Uterine smooth muscle cell (primary cell): ENCODE measurements at places on chromosomes 3 and 15. TPM values are rescaled to one million over a fixed set of nuclear protein-coding genes. Genes with fewer than 3 reads are reported as not detected.

GMNC gene
- total RNA-seq: 0.11 and 0.25 TPM in 2 replicates

PCOLCE2 gene
- 16.6 and 25.4 TPM in 2 replicates for total RNA-seq

BLM gene
- total RNA-seq: 1.7 and 9.7 TPM in 2 replicates

MUC20 gene
- total RNA-seq: 0.12 and 0.22 TPM in 2 replicates

SLC22A13 gene
- 0.22 and 0.25 TPM in 2 replicates for total RNA-seq

FSD2 gene
- total RNA-seq: not detected in 2 replicates

PRSS50 gene
- 0.12 TPM in 1 of 2 replicates, not detected in the other for total RNA-seq

FBXL22 gene
- total RNA-seq: 0.22 and 1.5 TPM in 2 replicates

CYP8B1 gene
- under 0.01 TPM in 1 of 2 replicates, not detected in the other for total RNA-seq

SLC28A1 gene
- total RNA-seq: under 0.01 and 0.12 TPM in 2 replicates

KLHL40 gene
- not detected in 2 replicates for total RNA-seq

ZIC1 gene
- total RNA-seq: not detected in 2 replicates

GATM gene
- total RNA-seq: 0.25 and 0.44 TPM in 2 replicates

PLSCR2 gene
- not detected in 2 replicates for total RNA-seq

SH2D7 gene
- not detected in 2 replicates for total RNA-seq

GPR149 gene
- not detected in 2 replicates for total RNA-seq

WDR72 gene
- not detected in 2 replicates for total RNA-seq

SNX22 gene
- 0.33 and 0.87 TPM in 2 replicates for total RNA-seq

GP5 gene
- total RNA-seq: under 0.01 TPM in 1 of 2 replicates, not detected in the other

LCTL gene
- total RNA-seq: 0.33 and 0.75 TPM in 2 replicates

GOLIM4 gene
- 76.7 and 83.9 TPM in 2 replicates for total RNA-seq

CKMT1B gene
- total RNA-seq: not detected in 2 replicates

IGSF10 gene
- total RNA-seq: 0.33 and 0.37 TPM in 2 replicates

CLRN1 gene
- total RNA-seq: not detected in 2 replicates

VILL gene
- 5.3 and 7.9 TPM in 2 replicates for total RNA-seq

ZNF710 gene
- total RNA-seq: 7.7 and 11.5 TPM in 2 replicates

GNAT1 gene
- total RNA-seq: not detected in 2 replicates

LTF gene
- total RNA-seq: under 0.01 TPM in 1 of 2 replicates, not detected in the other

CHL1 gene
- total RNA-seq: under 0.01 TPM in 2 replicates

UBA7 gene
- total RNA-seq: 32.4 and 52.2 TPM in 2 replicates

SEMA6D gene
- 4.2 and 4.5 TPM in 2 replicates for total RNA-seq

INKA1 gene
- 3.7 and 5.4 TPM in 2 replicates for total RNA-seq

BNC1 gene
- 10.0 and 11.3 TPM in 2 replicates for total RNA-seq

TMEM207 gene
- total RNA-seq: not detected in 2 replicates

WDR48 gene
- 42.5 and 47.2 TPM in 2 replicates for total RNA-seq

MNS1 gene
- total RNA-seq: 1.5 and 3.9 TPM in 2 replicates

BUB1B gene
- total RNA-seq: 16.2 and 64.9 TPM in 2 replicates

NECTIN3 gene
- total RNA-seq: 53.0 and 63.2 TPM in 2 replicates

STRC gene
- total RNA-seq: 0.12 TPM in 1 of 2 replicates, not detected in the other

GMPS gene
- total RNA-seq: 58.7 and 104 TPM in 2 replicates

FEZF2 gene
- not detected in 2 replicates for total RNA-seq

LRRC34 gene
- 2.4 and 11.1 TPM in 2 replicates for total RNA-seq

CLDN11 gene
- 264 and 356 TPM in 2 replicates for total RNA-seq

SHF gene
- 1.1 and 2.5 TPM in 2 replicates for total RNA-seq

DCLK3 gene
- total RNA-seq: under 0.01 TPM in 1 of 2 replicates, not detected in the other

HMCES gene
- total RNA-seq: 20.6 and 33.1 TPM in 2 replicates

ZNF621 gene
- 15.5 and 20.4 TPM in 2 replicates for total RNA-seq

ADPRH gene
- 4.5 and 8.1 TPM in 2 replicates for total RNA-seq

ANKRD34C gene
- not detected in 2 replicates for total RNA-seq

GPR15 gene
- total RNA-seq: not detected in 2 replicates
